Amniotic stem cell (primary cell): ENCODE measurements at places on chromosomes 7 and 10.

- no peak for DNase-seq
Measured at GRCh38 chr7:141990011-141990725, 5.5 kb upstream of the MGAM start.

DNA sequence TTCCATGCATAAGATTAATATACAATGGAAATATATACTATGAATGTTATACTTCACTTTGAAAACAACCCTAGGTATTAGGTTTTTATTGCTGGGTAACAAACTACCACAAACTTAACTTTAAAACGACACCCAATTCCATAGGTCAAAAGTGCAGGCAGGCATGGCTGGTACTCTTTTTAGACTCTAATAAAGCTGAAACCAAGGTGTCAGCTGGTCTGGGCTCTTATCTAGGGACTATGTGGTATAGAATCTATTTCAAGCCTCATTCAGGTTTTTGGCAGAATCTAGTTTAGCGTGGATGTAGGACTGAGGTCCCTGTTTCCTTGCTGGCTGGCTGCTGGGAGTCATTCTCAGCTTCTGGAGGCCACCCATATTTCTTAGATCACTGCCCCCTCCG, 65.0 kb upstream of the TMEM168 start:
- no peak for DNase-seq

DNA sequence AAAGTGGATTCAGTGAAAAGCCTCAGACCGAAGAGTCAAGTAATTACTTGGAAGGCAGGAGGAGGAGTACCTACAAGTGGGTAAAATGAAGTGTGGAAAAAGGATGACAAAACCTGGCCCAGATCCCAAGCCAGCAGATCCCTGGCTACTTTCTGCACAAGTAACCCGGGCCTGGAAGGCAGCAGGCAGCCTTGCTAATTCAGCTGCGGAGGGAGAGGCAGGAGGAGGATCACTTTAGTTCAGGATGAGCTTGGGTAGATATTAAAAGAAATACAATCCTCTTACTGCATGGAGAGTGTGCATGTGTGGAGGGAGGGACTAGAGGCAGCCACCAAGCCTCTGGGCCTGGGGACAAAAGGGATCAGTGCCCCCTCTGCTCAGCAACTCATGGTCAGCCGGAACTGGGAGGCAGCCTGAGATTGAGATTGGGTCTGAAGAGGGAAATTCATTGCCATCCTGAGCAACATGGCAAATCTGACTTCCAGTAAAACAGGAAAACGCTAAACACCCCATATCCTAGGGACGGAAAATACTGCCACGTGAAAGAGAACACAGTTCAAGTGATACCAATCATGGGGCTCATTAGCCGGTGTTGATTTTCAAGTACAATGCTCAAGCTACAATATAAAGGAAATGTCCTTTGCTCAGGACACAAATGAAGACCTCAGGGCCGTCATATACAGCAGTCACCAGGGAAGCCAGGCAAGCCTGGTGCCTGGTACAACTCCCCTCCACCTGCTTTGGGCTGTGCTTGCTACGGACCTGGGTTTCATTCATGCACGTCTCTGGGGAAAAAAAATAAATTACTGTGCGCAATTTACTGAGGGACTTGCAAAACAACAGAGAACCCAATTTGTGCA, 1.3 kb downstream of the AMPH start:
- DNase-seq: no peak

DNA sequence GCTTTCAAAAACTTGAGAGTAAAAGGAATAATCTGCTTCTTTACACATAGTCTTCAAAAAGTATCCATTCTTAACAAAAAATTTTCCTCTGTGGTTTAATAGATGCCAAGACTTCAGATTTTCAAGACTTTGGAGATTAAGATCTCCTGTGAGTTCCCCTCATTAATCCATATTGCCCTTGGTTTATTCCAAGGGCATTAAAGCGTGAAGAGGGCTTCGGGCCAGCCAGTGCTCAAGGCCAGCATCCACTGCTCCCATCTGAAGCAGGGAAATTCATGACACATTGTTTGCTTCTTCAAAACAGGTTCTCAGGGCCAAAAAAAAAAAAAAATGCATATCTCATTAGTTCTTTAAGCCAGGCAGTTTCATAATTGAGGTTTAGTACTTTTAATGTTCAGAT, 137.3 kb upstream of the RHOBTB1 start:
- no peak for DNase-seq

DNA sequence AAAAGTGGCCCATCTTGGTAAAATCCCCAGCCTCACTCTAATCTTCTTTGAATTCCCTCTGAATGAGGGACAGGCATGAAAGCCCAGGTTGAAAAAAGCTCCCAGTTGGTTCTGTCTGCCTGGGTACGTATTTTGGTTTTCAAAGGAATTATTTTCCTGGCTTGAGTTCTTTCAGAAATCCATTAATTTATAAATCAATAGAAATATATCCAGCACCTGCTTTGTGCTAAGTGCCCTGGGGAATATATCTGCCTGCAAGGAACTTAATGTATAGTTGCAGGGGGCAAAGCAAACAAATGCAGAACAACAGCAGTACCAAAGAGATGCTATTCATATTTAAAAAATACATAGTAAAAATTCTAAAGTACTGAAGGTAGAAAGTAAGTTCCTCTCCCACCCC, 362.7 kb downstream of the REEP3 start:
- DNase-seq: no peak

- DNase-seq: no peak
Measured at GRCh38 chr7:133339772-133340171, 86.9 kb downstream of the EXOC4 start.

- DNase-seq: no peak
Measured at GRCh38 chr7:83793558-83793957, 144.6 kb upstream of the SEMA3E start.

- no peak for DNase-seq
Measured at GRCh38 chr10:103839872-103840739, 15.3 kb downstream of the SH3PXD2A start.

DNA sequence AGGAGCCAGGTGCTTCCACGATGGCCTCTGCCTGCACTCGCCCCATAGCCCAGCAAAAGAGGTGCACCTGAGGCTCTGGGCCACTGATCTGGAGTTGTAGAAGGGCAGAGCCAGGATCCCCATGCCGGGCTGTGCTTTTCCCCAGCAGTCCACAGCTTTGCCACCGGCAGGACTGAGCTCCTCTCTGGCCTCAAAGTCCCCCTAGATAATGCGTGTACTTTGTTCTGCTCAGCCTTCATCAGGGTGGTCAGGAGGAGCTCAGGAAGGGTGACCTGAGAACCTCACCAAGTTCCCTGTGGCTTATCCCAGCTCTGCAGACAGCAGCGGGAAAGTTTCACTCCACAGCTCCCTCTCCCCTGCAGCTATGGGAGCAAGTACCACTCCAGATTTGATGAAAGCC, 27.9 kb upstream of the UNC5B start:
- no peak for DNase-seq

DNA sequence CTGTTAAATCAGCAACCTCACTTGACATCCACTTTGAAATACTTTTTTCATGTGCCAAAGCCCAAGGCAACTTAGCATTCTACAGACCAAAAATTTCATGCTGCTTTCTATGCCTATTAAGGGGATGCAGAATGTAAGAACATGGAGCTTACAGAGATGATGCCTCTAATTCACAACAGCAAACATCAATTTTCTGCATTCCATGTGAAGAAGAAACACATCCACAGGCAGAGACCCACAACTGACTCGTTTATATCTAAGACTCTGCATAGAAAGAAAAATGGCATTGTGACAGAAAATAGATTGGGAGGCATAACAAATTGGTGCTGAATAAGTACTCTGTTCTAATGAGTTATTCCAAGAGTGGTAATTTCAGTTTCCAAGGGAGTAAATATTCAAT, 107.6 kb downstream of the SGMS1 start:
- no peak for DNase-seq

GRCh38 chr10:44921061-44921460, 9.9 kb downstream of the TMEM72 start:
- DNase-seq: no peak
